ENCODE measurements at places on chromosomes 13 and 19. TPM values are rescaled to one million over a fixed set of nuclear protein-coding genes. Genes with fewer than 3 reads are reported as not detected.

WDR62 gene
- 5.5 TPM for total RNA-seq

TTYH1 gene
- 2.9 TPM for total RNA-seq

IGFL3 gene
- not detected for total RNA-seq

NAPSA gene
- 0.88 TPM for total RNA-seq

LRG1 gene
- total RNA-seq: 1.0 TPM

DNA sequence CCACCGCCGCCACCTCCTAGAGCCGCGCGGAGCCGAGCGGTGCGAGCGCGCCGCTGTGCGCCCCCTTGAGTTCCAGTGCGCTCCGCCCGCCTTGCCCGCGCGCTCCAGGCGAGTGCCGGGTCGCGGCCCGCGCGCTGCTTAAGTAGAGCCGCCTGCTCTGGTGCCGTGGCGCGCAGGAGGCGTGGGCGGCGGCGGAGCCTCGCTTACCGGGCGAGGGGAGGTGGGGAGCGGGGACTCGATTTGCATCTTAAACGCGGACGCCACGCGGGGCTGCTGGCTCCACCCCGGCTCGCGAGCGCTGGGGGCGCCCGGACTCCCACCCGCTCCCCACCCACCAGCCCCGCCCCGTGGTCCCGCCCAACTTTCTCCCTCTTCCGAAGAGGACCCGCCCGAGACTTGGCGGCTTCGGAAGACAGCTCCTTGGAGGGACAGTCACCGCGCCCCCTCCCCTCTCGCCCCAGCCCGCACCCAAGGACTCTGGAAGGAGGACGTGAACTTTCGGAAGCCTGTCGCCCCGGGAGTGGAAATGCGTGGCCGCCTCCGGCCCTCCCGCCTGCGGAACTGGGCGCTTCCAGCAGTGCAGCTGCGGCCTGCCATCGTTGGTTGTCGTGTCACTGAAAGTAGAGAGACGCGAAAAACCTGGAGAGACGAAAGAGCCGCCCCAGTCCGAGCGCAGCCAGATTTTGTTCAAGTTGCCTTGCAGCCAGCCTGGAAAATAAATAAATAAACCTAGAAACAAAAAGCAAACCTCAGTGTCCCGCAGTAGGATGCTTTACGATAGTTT is at the start of gene KCTD12:
TSS of gene KCTD12 (minus strand) at position 114 of the 784 bp plus-strand sequence. CDS start 257 bp downstream, outside the sequence.
- peak; percentile 84 for DNase-seq
- H3K36me3 ChIP-seq: no peaks in the 10 kb centered on the region
- peaks cover 21% of the 10 kb centered on the region for H3K4me1 ChIP-seq
- H3K27ac ChIP-seq: peak within 1 kb of the TSS; percentile 35

DNA sequence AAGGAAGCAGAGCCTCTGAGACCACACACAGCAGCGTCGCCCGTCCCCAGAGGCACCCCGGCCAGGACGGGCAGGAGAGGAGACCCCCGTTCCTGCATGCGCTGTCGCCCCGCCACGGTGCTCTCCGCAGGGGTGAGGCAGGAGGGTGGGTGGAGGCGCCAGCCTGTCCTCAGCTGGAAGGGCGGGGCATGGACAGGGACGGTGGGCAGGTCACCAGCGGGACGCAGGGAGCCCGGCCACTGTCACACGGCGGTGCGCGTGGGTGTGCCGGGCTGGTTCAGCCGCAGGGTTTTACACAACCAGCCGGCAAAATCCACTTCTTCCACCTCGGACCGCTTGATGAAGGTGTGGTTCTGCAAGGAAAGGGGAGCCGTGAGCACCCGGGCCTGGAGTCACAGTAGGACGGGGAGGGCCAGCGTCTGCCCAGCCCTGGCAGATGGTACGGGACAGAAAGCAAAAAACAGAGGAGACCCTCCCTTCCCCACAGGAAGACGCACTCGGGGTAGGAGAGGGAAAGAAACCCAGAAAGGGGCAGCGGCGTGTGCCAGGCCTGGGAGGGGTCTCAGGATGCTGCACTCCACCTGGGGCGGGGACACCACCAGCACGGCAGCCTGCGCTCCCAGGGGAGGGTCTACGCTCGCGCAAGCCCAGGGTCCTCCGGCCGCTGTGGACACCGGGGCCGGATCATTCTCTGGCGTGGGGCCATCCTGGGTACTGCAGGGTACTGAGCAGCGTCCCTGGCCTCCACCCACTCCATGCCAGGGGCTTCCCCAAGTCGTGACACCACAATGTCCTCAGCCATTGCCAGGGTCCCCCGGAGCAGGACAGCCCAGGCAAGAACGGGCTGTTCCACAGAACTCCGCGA is 23.9 kb upstream of the ZBTB7A start:
- no peak overlapping the region for H3K4me3 ChIP-seq
- H3K4me1 ChIP-seq: no peaks in the 10 kb centered on the region
- no peak for DNase-seq
- H3K36me3 ChIP-seq: no peaks in the 10 kb centered on the region

GRCh38 chr13:92150606-92151005 is 752.2 kb downstream of the GPC5 start:
- no peaks in the 10 kb centered on the region for H3K4me1 ChIP-seq
- H3K4me3 ChIP-seq: no peak overlapping the region
- no peaks in the 10 kb centered on the region for H3K36me3 ChIP-seq
- no peak overlapping the region for H3K27ac ChIP-seq

GRCh38 chr13:30711375-30711774 is 24.0 kb upstream of the ALOX5AP start:
- H3K27me3 ChIP-seq: no peaks in the 10 kb centered on the region
- H3K4me3 ChIP-seq: no peak overlapping the region
- no peaks in the 10 kb centered on the region for H3K36me3 ChIP-seq

GRCh38 chr19:6556480-6557195 is 25.8 kb downstream of the TNFSF9 start:
- no peak for DNase-seq
- H3K4me3 ChIP-seq: no peak overlapping the region
- no peaks in the 10 kb centered on the region for H3K36me3 ChIP-seq
- peaks cover 1% of the 10 kb centered on the region for H3K4me1 ChIP-seq
- H3K27ac ChIP-seq: no peak overlapping the region

DNA sequence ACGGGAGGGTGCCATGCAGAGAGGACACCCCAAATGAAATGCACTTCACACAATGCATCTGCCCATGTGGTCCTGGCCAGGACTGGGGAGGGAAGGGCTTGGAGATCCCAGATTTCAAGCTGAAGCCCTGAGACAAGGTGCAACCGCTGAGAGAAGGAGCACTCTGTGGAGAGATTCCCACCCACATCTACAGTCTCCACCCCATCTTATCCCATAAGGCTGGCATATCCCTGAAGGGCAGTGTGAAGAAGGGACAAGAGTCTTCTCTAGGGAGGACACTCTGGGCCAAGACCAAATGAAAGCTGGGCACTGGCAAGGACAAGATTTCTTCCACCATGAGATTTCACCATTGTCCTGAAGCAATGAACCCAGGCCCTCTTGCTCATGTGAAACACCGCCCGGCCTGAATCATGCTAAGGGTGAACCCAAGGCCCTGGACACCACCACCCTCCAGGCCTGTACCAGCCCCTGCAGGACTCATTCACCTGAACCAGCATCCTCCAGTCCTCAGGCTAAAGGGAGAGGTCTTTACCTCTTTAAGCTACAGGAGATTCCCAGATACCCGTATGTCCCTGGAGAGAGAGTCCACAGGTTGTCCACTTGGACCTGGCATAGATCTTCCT is 20.5 kb downstream of the CEACAM4 start:
- H3K4me3 ChIP-seq: no peak overlapping the region
- no peak for DNase-seq
- H3K4me1 ChIP-seq: no peaks in the 10 kb centered on the region
- no peak overlapping the region for H3K27ac ChIP-seq
- peaks cover 2% of the 10 kb centered on the region for H3K27me3 ChIP-seq
- no peaks in the 10 kb centered on the region for H3K36me3 ChIP-seq

- no peaks in the 10 kb centered on the region for H3K4me1 ChIP-seq
- no peaks in the 10 kb centered on the region for H3K36me3 ChIP-seq
- no peak within 1 kb of the TSS for H3K27ac ChIP-seq
- peak; percentile 46 for DNase-seq
These were observed at the start of gene RUBCNL for GRCh38 chr13:46387064-46387851. TSS of gene RUBCNL (minus strand) at chr13:46387252. CDS start at chr13:46372475, 14,777 bp downstream.

- no peaks in the 10 kb centered on the region for H3K36me3 ChIP-seq
- H3K27ac ChIP-seq: no peak overlapping the region
- DNase-seq: no peak
- peaks cover 1% of the 10 kb centered on the region for H3K27me3 ChIP-seq
These were observed 40.8 kb downstream of the TEX29 start for GRCh38 chr13:111361046-111361872.

DNA sequence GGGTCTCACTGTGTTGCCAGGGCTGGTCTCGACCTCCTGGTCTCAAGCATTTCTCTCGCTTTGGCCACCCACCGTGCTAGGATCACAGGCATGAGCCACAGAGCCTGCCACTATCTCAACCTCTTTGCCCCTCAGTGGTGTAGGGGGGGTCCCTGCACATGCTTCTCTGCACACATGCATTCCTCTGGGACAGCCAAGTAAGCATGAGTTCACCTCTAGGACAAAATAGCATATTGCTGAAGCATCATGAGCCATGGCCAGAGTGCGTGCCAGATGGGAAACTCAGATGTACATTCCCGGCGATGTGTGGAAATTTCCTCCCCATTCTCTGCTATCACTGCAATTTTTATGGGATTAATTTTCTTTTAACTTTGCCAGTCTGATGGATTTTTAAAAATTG is 23.1 kb downstream of the CHAF1A start:
- no peaks in the 10 kb centered on the region for H3K36me3 ChIP-seq
- H3K27me3 ChIP-seq: peaks cover 10% of the 10 kb centered on the region
- H3K4me1 ChIP-seq: peaks cover 16% of the 10 kb centered on the region
- no peak overlapping the region for H3K4me3 ChIP-seq

DNA sequence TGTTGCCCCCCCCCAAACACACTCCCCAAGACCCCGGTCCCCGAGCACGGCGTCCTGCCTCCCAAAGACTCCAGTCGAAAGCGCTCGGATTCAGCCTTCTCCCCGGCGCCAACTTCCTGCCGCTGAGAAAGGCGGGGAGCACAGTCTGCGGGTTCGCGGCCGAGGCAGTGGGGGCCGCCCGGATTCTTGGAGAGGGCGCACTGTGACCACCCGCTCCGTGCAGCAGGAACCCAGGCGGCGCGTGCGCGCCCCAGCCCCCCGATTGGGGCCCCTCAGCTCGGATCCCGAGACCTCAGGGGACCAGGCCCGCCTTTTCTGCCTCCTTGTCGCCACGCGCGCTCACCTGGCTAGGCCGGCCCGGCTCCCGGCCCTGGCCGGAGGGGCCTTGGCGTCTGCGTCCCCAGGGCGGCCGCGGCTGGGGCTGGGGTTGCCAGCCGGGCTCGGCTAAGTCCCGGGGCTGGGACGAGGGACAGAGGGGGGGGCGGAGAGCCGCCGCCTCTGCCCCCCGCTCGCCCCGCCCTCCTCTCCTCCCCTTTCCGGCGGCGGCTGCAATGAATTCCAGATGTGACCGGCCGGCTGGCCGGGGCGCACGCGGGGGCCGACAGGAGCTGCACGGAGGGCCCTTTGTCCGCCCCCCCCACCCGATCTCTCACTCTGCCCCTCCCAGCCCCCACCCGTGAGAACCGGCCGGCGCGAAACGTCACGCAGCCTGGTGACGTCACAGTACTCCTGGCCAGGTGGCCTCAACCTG is at the start of gene S1PR2:
TSS of gene S1PR2 (minus strand) at position 471 of the 751 bp plus-strand sequence. CDS start 6,426 bp downstream, outside the sequence.
- H3K4me3 ChIP-seq: peak within 1 kb of the TSS; percentile 82
- H3K4me1 ChIP-seq: peaks cover 6% of the 10 kb centered on the region
- no peaks in the 10 kb centered on the region for H3K36me3 ChIP-seq
- peak within 1 kb of the TSS; percentile 55 for H3K27ac ChIP-seq
- peak; percentile 76 for DNase-seq
- peaks cover 8% of the 10 kb centered on the region for H3K27me3 ChIP-seq

GRCh38 chr13:28250542-28250941 is 112.2 kb downstream of the PAN3 start:
- H3K27me3 ChIP-seq: peaks cover 2% of the 10 kb centered on the region
- H3K36me3 ChIP-seq: peaks cover 6% of the 10 kb centered on the region
- H3K27ac ChIP-seq: no peak overlapping the region
- no peaks in the 10 kb centered on the region for H3K4me1 ChIP-seq
- DNase-seq: no peak
- no peak overlapping the region for H3K4me3 ChIP-seq

- peaks cover 4% of the 10 kb centered on the region for H3K36me3 ChIP-seq
- H3K27me3 ChIP-seq: peaks cover 7% of the 10 kb centered on the region
- H3K4me1 ChIP-seq: peaks cover 6% of the 10 kb centered on the region
- H3K4me3 ChIP-seq: no peak overlapping the region
These were observed 207.4 kb upstream of the SOX1 start for GRCh38 chr13:111859354-111860230.

GRCh38 chr19:2097203-2097885 is 629 bp downstream of the IZUMO4 start:
- H3K4me1 ChIP-seq: peaks cover 6% of the 10 kb centered on the region
- H3K36me3 ChIP-seq: no peaks in the 10 kb centered on the region
- H3K27ac ChIP-seq: no peak overlapping the region
- peaks cover 3% of the 10 kb centered on the region for H3K27me3 ChIP-seq
- peak overlapping the region; percentile 78 for H3K4me3 ChIP-seq

- H3K4me1 ChIP-seq: peaks cover 32% of the 10 kb centered on the region
- H3K36me3 ChIP-seq: no peaks in the 10 kb centered on the region
- H3K27me3 ChIP-seq: no peaks in the 10 kb centered on the region
- peak overlapping the region; percentile 86 for H3K4me3 ChIP-seq
- no peak overlapping the region for H3K27ac ChIP-seq
- DNase-seq: peak; percentile 20
These were observed 569 bp downstream of the DLEU7 start for GRCh38 chr13:50842990-50843256.

DNA sequence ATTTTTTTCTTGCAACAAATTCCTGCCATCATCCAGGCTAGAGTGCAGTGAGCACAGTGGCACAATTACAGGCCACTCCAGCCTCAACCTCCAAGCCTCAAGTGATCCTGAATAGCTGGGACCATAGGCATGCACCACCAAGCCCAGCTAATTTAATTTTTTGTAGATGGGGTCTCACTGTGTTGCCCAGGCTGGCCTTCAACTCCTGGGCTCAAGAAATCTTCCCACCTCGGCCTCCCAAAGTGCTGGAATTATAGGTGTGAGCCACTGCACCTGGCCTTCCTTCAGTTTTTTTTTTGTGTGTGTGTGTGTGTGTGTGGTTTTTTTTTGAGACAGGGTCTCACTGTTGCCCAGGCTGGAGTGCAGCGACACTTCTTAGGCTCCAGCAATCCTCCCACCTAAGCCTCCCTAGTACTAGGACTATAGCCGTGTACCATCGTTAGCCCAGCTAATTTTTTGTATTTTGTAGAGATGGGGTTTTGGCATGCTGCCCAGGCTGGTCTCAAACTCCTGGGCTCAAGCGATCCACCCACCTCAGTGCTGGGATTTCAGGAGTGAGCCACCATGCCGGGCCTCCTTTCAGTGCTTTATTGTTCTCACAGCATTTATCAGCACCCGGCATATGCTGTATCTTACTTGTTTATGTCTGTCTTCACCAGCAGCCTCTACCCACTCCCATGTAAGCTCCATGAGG is 5.9 kb upstream of the SRRM5 start:
- peaks cover 9% of the 10 kb centered on the region for H3K27me3 ChIP-seq
- no peaks in the 10 kb centered on the region for H3K4me1 ChIP-seq
- H3K27ac ChIP-seq: no peak overlapping the region
- H3K4me3 ChIP-seq: no peak overlapping the region

- peaks cover 33% of the 10 kb centered on the region for H3K4me1 ChIP-seq
- no peak overlapping the region for H3K4me3 ChIP-seq
- H3K36me3 ChIP-seq: no peaks in the 10 kb centered on the region
- H3K27ac ChIP-seq: peak overlapping the region; percentile 80
- H3K27me3 ChIP-seq: no peaks in the 10 kb centered on the region
- DNase-seq: no peak
These were observed 116.9 kb downstream of the SIPA1L3 start for GRCh38 chr19:38023671-38024541.
